ENCODE measurements at places on chromosomes 3 and 15.

- no peak for DNase-seq
Observed at GRCh38 chr3:191362037-191362436, 31.7 kb upstream of the UTS2B start.

GRCh38 chr3:48402907-48403306 lies 27.0 kb downstream of the PLXNB1 start:
- DNase-seq = no peak

DNA sequence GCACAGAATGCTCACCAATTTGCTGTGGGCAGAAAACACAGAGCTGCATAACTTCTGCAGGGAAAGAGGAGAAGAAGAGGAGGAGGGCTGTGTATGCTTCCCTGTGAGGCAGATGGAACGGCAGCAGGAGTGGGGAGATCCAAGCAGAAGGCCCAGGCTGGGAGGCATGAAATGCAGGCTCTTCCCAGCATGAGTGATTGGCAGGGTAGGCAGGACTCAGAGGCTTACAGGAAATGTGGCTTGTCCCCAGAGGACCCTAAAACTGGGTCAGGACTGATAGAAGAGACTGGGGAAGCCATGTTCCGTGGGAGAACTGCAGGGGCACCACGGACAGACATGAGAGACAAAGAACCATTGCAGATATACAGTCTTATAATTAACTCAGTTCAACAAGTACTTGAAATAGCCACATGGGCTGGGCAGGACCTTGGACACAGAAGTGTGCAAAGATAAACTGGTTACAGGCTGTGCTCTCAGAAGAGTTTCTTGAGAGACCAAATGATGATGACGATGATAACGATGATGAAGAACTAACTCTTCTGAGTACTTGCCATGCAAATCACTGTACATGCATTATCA lies 286.9 kb downstream of the EPHB1 start:
- no peak for DNase-seq

GRCh38 chr3:37308247-37308646 lies 133.9 kb upstream of the LRRFIP2 start:
- DNase-seq = no peak

DNA sequence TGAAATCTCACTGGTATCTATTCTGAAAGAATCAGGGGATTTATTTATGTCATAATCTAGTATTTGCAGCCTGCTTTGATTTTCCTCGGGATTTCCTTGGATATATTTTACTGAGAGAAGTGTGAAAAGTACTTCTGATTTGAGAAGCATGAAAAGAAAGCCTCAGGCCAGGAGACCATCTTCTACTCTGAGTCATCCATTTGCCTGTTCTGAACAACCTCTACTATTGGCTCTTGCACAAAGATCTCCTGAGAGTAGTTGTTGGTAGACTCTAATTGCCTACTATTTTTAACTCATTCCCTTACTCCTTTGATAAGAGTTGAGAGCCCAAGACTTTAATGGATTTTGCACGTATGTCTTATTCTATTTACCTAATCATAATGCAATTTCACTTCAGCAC lies 318.9 kb downstream of the BCHE start:
- DNase-seq = no peak

GRCh38 chr3:69130689-69131088 lies 8.3 kb upstream of the LMOD3 start:
- no peak for DNase-seq

GRCh38 chr3:148315756-148316155 lies 381.9 kb upstream of the AGTR1 start:
- DNase-seq = no peak

GRCh38 chr3:133804896-133805295 lies 719 bp upstream of the SRPRB start:
- no peak for DNase-seq

- no peak for DNase-seq
Observed at GRCh38 chr3:141986548-141987107, 110.2 kb downstream of the ATP1B3 start.

- DNase-seq = no peak
Observed at GRCh38 chr3:180421221-180421620, 180.7 kb upstream of the TTC14 start.

- no peak for DNase-seq
Observed at GRCh38 chr15:68834346-68834745, 13.7 kb upstream of the ANP32A start.

DNA sequence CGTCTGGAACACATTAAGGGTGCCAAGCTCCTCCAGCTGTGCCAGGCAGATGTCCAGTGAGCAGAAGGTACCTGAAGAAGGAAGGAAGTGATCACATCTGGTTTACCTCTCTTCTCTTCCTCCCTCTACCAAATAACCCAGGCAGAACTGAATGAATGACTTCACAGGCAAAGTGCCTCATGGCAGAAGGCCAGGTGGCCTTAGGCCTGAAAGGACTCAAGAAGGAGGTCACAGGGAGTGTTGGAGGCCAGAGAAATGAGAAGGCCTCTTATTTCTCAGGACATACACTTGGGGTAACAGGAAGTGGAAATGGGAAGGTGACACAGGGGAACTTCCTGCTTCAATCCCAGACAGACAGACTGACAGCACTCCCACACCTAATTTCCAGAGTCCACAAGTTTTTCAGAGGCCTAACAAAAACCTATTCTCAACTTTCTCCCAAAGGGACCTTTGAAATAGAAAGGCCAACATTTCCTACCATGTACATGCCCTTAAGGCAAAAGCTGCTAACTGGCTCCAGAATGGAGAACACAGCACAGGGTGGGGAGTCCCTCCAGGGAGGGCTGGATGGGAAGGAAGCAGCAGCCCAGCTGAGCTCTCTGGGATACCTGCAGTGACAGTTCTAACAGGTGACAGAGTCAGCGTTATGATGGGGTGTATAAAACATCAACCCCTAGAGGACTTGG lies 17.6 kb upstream of the SIN3A start:
- no peak for DNase-seq

- DNase-seq = no peak
Observed at GRCh38 chr3:113070681-113071113, 79.9 kb downstream of the GTPBP8 start.

GRCh38 chr3:44942202-44942921 lies 33.6 kb downstream of the ZDHHC3 start:
- DNase-seq = no peak

DNA sequence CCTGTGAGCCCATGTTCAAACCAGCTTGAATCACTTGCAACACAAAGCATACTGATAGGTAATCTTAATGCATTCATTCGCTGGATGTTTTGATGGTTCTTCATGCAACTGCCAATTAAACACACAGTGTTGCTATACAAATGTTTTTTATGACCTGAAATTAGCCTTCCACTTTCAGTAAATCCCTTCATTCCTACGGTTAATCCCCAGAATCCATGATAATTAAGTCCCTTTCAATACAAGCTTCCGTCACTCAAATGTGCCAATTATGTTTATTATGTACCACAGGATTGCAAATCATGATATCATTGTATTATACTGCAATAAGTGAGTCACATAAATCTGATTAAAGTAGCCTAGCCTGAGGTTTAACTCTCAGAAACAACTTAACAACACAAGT lies 14.5 kb upstream of the LYZL4 start:
- no peak for DNase-seq

DNA sequence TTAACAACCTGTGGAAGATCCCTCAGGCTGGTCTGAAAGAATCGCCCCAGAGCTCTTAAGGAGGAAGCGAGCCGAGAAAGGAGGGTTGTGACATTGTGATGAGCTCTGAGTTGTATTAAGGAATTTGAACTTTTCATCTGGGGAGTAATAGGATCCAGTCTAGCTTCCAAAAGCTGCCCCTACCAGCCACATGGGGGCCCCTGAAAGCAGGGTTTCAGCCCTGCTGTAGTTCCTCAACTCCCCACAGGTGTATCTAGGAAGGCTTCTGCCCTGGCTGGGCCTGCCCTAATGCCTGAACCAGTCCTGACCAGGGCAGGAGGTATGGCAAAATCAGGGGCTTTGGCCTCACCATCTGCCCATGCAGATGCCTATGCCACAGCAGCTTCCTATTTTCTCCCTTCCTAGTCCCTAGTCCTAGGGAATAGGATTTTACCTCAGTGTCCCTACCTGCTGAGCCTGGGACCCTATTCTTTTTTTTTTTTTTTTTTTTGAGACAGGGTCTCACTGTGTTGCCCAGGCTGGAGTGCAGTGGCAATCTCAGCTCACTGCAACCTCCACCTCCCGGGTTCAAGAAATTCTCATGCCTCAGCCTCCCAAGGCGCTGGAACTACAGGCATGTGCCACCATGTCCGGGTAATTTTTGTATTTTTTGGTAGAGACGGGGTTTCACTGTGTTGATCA lies 5.0 kb upstream of the AP3S2 start:
- no peak for DNase-seq

DNA sequence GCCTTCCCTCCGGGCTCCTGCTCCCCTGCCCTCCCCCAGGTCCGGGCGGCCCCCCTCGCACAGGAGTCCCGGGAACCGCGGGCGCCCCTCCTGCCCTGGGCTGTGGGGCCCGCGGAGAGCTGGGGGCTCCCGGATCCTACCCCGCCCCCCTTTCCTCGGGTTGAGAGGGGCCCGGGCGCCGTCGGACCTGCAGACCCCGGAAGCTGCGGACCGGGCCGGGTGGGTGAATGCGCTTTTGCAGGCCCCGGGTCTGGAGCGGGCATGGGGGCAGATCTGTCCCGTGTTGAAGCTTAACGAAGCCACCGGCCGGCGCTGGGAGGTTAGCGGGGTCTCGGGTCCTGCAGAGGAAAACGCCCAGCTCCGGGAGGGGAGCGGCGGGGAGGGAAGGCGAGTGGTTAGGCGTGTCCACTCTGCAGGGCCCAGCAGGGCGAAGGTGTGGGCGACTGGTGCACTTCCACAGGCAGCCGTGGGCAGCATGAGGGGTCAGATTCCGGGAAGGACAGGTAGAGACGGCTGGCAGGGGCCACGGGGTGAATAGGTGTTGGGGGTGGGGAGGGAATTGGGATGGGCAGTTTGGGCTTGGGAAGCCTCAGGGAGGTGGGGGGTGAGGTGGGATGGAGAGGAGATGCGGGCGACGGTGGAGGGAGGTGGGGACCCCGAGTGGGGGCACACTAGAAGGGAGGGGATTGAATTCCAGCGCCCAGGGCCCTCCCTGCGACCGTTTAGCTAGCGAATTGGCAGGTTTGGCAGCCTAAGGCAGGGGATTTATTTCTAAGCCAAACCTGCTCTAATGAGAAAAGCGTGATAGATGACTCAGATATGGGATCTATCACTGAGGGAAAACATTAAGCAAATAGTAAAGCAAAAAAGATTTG lies 635 bp downstream of the CD276 start:
- DNase-seq = no peak

GRCh38 chr3:33430061-33430460 lies 10.1 kb downstream of the UBP1 start:
- DNase-seq = no peak

DNA sequence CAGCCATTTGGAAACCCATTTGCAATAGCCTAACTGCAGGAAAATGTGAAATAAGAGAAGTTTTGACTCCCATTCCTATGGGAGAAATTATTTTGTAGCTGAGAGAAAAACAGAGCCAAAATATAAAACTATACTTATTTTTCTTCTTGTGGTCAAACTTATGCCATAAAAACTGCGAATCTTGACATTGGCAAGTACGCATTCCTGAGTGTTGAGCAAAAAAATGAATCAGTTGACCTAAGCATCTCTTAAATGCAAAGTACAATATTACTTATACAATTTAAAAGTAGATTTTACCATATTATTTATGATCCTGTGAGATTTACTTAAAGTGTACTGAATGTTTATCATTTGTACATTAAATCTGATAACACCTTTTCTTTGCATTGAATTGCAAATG lies 50.1 kb upstream of the CMC1 start:
- DNase-seq = no peak

DNA sequence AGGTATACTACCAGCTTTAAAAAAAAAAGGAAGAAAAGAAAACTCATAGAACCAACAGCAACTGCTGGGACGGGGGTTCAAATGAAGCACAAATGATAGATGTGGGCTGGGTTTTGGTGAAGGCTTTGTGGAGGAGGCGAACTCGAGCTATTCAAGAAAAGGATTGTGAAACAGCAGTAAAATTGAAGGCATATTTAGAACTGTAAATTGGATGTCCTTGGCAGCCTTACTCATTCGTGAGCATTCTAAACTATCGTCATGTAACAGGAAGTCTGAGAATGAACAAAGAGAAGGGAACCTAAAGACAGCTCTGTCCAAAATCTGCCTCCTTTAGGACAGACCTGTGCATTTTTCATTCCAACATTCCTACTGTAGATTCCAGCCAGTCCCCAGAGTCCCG lies 97.8 kb downstream of the LARS2 start:
- no peak for DNase-seq

- DNase-seq = no peak
Observed at GRCh38 chr15:41480396-41481140, 13.1 kb upstream of the ITPKA start.

DNA sequence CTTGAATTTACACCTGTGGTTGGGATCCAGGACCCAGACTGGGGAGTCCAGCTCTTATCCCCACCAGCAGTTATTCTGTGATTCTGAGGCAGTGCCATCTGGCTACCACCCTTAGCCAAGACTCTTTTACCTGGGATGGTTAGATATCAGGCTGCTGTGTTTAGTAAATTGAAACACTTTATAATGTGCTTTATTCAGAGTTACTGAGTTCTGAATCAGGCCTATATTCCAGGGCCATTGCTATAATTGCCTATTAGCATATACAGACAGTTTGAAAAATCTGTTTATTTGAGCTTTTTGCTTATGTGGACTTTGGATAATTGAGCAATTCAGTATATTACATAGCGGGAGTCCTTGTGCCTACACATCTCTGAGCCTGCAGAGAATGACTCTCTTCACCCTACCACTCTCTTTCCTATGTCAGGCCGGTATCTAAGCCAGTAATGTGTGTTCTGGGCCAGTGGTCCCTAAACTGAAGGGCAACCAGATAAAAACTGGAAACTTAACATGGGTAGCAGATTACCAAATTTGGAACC lies 45.4 kb upstream of the TRAK1 start:
- no peak for DNase-seq

- no peak for DNase-seq
Observed at GRCh38 chr3:10465161-10465560, 40.2 kb downstream of the ATP2B2 start.

- no peak for DNase-seq
Observed at GRCh38 chr3:155745795-155746550, 1.1 kb upstream of the PLCH1 start.

- DNase-seq = no peak
Observed at GRCh38 chr3:37906734-37907282, 45.1 kb downstream of the CTDSPL start.

DNA sequence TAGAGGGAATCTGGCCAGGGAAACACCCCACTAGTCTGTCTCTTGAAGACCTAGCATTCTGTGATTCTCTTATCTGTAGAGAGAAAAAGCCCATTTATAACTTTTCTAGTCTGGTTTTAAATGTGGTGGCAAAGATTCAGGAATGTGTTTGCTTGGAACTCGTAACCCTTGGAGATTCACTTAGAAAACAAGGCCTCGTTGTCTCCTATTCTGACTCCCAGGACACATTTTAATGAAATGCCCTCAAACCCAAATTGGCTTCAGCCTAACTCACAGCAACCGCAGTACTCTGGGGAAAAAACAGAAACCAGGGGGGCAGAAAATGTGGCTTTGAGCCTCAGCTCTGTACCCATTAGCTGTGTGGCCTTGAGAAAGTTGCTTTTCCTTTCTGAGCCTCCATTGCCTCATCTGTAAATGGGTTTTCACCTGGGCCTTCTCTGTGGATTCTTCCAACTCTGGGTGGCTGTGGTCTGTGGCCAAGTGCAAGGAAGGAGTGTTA lies 36.5 kb downstream of the RPLP1 start:
- no peak for DNase-seq
